ENCODE measurements at places on chromosomes 7 and 10.

GRCh38 chr10:118362103-118362502 is 20.0 kb upstream of the FAM204A start:
- no peak for DNase-seq

- no peak for DNase-seq
Measured at GRCh38 chr7:137916980-137917645, 70.3 kb upstream of the DGKI start.

DNA sequence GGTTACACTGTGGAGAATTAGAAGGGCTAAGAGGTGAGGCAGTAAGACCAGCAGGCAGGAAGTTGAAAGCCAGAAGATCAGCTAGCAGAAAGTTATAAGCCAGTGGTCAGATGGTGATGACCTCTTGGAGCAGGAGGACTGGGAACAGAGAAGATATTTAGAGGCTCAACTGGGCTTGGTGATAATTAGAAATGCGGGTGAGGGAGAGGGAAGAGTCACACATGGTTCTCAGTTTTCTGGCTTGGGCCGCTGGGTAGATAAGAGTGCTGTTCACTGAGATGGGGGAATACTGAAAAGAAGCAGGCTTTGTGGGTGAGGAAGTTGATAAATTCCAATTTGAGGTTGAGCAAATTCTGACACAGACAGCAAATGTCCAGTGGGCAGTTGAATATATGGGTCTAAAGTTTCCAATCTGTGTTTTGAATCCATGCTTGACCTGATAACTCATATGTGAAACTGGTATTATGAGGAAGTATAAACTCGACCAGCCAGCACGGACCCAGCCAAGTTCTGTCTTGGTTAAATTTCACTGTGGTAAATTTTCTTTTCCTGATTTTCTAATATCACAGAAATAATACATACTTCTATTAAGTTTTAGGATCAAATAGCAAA is 22.7 kb downstream of the LSMEM1 start:
- no peak for DNase-seq

GRCh38 chr7:95688931-95689495 is 83.3 kb upstream of the DYNC1I1 start:
- peak; percentile 7 for DNase-seq

DNA sequence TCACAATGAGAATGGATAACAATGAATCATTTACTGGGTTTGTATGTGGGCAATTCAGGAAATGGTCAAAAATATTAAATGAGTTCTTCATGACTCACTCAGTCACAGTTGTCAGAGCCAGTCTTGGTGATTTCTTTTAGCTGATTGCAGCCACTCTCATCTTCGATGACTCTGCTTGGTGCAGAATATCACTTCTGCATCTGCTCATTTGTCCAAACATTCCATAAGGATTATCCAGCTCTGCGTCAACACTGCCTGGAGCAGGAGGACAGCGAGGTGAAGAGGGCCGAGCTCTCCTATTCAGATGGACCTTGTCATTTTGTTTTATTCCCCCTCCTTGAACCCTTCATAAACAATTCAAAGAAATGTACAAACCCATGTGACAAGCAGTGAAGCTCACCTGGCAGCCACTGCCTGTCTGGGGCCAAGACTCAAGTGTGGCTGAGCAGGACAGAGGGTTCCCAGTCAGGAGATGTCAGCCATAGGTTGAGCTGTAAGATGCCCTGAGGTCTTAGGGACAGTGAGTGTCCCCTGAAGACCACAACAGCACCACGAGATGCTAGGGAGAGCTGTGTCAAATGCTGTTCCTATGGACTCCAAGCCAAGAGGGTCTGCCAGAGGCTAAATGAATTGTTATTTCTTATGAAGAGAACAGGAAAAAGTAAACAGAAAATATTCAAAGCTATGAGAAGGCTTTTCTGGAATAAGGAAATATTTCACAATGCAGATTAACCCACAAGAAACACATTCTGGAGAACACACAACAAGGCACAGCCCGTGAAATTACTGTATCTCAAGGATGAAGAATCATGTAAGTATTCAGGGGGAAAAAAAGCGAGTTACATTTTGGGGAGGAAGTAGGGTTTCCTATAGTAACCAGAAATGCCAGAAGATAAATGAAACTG is 33.1 kb upstream of the EGFR start:
- peak; percentile 97 for DNase-seq

GRCh38 chr7:127886248-127886647 is 145.0 kb downstream of the LRRC4 start:
- DNase-seq = peak; percentile 22

- no peak for DNase-seq
Measured at GRCh38 chr7:156156734-156157408, 344.6 kb upstream of the SHH start.
